ENCODE measurements at places on chromosomes 4 and X.

DNA sequence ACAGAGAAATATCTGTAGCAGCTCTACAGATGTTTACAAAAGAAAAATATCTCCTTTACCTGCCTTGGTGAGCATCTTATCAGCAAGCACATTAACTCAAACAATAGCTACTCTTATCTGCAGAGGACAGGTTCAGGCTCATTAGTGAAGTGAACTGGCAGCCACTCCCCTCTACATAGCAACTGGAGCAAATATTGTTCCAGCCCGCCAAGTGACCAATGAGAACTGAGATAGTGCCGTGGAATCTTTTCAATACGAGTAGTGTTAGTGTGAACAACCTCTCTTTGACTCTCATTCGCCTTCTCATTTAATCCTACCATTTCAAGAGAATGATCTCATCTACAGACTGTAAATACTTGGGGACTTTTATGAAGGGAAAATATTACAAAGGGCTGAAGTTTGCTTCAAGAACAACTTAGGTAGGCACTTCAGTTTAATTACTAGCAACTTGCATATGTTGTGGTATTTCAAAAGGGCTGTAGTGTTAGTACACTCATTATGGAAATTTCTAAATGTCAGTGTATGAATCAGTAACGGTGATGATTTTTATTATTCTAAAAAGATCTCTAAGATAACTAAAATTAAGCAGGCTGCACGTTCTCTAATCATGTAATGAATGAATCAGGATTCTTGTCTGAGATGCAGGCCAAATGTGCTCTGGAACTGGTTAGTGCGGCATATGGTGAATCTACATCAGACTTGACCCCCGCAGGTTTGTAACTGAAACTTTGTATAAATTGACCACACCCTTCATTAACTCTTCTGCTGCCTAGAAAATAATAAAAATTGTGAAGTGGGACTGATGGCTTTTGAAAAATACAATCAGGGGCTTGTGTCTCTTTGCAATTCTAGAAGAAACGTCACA, 72.4 kb downstream of the PALLD start:
- no peak for DNase-seq

DNA sequence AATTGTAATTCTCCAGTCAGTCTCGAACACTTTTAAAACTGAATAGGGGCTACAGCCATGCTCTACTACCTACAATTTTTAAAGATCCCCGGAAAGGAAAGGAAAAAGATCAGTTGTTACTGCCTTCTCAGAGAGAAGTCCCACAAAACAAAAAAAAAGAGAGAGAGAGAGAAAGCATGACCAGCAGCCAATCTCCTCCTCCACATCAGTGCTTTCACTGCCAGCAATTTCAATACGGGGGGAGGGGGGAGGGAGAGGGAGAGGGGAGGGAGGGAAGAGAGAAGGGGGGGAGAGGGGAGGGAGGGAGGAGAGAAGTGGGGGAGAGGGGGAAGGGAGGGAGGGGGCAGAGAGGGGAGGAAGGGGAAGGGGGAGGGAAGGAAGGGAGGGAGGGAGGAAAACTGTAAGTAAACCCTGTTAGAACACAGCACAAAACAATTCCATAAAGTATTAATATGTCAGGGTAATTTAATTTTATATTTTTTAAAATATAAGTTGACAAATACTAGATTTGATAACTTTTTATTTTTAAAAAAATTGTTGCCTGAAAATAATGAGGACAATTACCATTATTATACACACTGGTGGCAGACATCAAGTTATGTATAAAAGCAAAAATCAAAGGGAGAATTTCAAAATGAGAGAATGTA, 108.0 kb downstream of the LRBA start:
- no peak for DNase-seq

GRCh38 chr4:108171339-108172230, 2.9 kb upstream of the LEF1 start:
- no peak for DNase-seq

GRCh38 chrX:43500996-43501694, 155.0 kb upstream of the MAOA start:
- DNase-seq, result no peak

DNA sequence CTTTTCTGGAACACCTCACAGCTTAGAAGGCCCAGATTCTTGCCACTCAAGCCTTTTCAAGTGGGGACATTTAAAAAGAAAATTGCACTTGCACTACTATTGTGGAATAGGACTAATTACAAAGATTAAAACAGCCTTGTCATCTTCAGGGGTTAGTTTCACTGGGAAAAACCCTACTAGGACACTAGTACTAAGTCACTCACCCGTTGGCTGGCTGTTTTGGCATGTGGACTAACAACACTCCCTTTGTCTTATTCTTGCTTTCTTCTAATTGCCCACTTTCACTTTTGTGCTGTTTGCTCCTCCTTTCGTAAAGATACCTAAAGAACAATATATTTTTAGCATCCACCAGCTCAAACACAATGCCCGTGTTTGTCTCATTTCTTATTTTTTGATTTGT, 200.9 kb upstream of the MID1 start:
- DNase-seq, result no peak

- DNase-seq, result no peak
Measured at GRCh38 chr4:47801481-47802002, 36.3 kb downstream of the CORIN start.

- peak; percentile 11 for DNase-seq
Measured at GRCh38 chr4:8468746-8469535, 28.4 kb downstream of the TRMT44 start.

DNA sequence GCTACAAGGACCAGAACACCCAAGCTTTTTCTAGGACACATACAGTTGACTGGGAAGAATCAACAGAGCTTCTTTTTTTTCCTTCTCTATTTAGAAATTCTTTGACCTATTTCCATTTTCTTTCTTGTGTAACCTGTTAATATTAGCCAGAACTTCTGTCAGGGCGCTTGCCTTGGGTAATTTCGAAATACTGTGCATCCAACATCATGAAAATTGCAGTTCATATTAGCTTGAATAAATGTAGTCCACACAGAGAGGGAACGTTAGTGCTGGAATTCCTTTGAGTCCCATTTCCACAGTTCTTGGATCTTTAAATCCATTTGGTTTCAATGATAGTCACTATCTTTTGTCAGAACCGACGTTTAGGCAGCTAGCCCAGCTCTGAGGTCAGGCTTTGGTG, 141.8 kb downstream of the MXRA5 start:
- no peak for DNase-seq

GRCh38 chrX:120136840-120137239, 21.1 kb upstream of the RHOXF1 start:
- DNase-seq, result no peak

- no peak for DNase-seq
Measured at GRCh38 chrX:101595739-101596419, 21.9 kb downstream of the ARMCX6 start.

GRCh38 chr4:55546506-55546755, 278 bp downstream of the CLOCK start:
- no peak for DNase-seq

- DNase-seq, result no peak
Measured at GRCh38 chr4:110480031-110480549, 4.1 kb downstream of the ENPEP start.

DNA sequence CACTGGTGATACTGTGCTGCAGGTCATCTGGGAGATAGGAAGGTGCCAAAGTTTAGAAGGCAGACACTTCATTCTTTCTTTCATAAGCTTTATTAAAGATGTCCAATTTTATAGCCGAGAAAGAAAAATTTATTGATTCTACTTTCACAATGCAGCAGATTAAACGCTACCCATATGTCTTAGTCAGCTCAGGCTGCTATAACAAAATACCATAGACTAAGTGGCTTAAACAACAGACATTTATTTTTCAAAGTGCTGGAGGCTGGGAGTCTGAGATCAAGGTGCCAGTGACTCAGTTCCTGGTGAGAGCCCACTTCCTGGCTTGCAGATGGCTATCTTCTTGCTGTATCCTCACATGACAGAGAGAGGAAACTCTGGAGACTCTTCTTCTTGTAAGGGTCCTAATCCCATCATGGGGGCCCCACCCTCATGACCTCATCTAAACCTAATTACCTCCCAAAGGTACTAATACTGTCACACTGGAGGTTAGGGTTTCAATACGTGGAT, 33.4 kb upstream of the KLHL34 start:
- DNase-seq, result no peak

GRCh38 chrX:43096830-43097229, 318.9 kb upstream of the PPP1R2C start:
- DNase-seq, result no peak

DNA sequence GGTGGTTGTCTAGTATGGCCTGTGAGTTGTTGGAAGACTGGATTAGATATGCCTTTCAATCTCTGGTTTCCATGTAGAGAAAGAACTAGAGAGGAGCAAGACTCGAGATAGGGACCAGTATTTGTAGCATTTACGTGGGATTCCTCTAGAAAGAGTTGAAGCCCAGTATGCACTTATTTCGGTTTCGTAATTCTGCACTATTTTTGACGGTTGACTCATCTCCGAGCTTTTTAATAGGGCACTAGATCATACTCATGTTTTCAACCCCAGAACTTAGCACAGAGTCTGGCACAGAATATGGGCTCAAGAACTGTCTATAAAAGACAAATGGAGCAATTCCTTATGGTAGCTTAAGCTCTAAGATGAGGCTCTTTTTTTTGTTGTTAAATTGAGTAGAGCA, 15.7 kb downstream of the HELT start:
- DNase-seq, result no peak

GRCh38 chrX:115642895-115643530, 82.0 kb downstream of the PLS3 start:
- no peak for DNase-seq

DNA sequence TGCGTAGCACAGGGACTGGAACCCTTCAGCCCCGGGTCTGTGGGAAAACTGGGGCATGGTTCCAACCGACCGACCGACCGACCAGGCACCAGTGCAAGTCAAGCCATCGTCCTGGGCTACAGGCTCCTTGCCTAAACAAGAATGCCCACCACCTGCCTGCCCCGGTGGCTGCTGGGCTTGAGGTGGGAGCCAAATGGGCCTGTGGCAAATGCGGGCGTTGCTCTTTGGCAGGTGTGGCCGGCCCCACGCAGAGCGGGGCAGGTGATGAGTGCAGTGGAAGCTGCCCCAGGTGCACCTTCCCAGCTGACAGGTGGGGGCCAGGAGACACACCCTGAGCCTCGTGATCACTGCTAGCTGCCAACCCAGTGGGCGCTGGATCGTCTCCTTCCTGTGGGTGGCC, 77.9 kb downstream of the MTMR1 start:
- DNase-seq, result no peak

GRCh38 chr4:123116412-123116811, 194.0 kb upstream of the NUDT6 start:
- DNase-seq, result no peak

GRCh38 chr4:187814737-187815465, 180.7 kb upstream of the ZFP42 start:
- no peak for DNase-seq

DNA sequence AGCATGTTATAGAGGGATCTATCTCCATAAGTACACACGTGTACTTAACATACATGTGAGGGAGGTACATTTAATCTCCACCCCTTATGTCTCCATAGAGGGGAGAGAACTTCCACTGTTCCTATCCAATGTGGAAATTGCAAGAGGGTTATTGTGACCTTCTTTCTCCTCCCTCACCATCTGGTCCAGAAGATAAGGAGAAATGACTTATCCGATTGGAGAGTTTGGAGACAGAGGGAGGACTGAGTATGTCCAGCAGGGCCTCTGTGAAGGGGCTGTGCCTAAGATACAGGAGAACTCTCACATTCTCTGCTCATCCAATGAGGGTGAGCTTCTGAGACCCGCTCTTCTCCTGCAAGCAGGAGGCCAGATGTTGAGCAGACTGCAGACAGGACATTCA, 113.1 kb downstream of the QDPR start:
- DNase-seq, result no peak

DNA sequence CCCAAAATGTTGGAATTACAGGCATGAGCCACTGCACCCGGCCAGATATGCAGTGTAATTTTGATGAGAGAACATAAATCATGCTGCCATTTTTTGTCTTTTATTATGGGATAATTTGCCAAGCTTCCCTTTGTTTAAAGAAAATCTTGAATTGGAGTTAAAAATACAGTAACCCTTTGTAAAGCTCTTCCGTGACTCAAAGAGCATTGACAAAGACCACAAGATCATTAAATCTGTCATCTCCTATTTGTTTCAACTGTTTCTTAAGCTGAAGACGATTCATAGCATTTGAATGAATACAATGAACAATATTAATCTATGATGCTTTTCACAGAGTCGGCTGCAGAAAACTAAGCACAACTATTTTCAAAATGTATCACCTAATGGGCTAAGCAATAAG, 132.6 kb downstream of the ANAPC4 start:
- no peak for DNase-seq

DNA sequence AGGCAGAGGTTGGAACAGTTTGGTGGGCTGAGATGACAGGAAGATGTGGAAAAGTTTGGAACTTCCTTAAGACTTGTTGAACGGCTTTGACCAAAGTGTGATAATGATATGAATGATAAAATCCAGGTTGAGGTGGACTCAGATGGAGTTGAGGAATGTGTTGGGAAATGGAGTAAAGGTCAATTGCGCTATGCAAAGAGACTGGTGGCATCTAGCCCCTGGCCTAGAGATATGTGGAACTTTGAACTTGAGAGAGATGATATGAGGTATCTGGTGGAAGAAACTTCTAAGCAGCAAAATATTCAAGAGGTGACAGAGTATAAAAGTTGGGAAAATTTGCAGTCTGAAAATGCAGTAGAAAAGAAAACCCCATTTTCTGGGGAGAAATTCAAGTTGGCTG, 21.4 kb upstream of the UGT2B17 start:
- DNase-seq, result no peak

- no peak for DNase-seq
Measured at GRCh38 chr4:10703766-10704429, 19.3 kb upstream of the CLNK start.

GRCh38 chr4:184273166-184274147, 55.8 kb upstream of the ENPP6 start:
- no peak for DNase-seq

- DNase-seq, result no peak
Measured at GRCh38 chrX:69493193-69493592, 10.9 kb upstream of the NALF2 start.

- no peak for DNase-seq
Measured at GRCh38 chrX:43604753-43605152, 51.3 kb upstream of the MAOA start.

DNA sequence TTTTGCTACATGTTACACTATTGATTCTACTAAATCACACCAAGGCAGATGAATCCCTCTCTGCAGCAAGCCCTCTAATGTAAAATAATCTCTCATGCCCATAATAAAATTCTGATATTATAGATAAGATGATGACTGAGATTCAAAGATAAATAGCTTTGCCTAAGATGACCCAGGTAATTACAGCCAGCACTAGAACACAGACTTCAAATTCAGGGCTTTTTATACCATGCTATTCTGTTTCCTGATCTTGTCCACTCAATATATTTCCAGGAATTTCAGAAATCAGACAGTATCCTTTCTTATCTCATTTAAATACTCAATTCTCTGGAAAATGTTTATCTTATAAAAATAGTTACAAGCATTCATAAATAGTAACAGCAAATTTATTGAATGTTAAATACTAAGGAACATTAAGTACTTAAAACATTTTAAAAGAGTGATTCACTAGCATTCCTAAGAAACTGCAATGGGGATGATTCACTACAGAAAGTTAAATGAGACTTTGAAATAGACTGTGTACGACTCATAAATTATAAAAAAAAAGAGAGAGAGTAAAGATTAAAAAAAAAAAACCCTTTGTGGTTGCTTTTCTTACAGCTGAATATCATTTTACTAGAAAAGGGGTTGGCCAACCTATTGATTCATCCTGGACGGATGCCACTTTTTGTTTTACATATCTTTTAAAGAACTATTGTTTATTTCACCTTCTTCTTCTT, 45.8 kb upstream of the IL21 start:
- DNase-seq, result no peak

GRCh38 chrX:116241001-116241400, 70.5 kb downstream of the AGTR2 start:
- no peak for DNase-seq

- DNase-seq, result no peak
Measured at GRCh38 chr4:111494971-111495370, 650.3 kb upstream of the FAM241A start.

Measured in stimulated activated CD8-positive, alpha-beta memory T cell treated with anti-CD3 and anti-CD28 coated beads, Interleukin-15, amount 100 ng/mL, for 24 hours (primary cell).